ENCODE measurements at places on chromosomes 13 and 19.

DNA sequence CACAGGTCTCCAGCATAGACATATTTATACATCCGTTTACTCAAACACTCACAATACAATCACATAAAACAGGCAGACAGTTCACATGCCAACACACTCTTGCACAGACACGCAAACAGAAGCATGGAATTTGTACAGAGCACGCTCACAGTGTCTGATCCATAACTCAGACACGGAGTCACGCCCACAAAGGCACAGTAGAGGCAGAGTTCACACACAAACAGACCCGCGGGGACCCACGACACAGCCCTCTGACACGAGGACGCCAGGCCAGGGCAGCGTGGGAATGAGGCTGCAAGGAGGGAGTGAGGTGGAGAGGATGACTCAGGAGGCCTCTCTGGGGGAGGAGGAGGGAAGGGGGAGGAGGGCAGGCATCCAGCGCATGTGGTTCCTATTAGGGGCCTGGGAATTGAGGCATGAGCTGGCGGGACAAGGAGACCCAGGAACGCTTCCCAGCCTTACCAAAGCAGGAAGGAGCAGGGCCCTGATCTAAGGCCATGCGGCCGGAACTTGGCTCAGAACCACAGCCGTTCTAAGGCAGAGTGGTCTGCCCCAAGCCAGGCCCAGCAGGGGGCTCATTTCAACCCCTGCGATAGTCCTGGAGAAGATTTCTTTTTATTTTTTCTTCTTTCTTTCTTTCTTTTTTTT lies 9.1 kb upstream of the OLFM2 start:
- H3K36me3 ChIP-seq = no peaks in the 10 kb centered on the region
- H3K4me1 ChIP-seq = peaks cover 4% of the 10 kb centered on the region
- no peaks in the 10 kb centered on the region for H3K27me3 ChIP-seq
- H3K27ac ChIP-seq = peak overlapping the region; percentile 90
- peak; percentile 97 for DNase-seq

DNA sequence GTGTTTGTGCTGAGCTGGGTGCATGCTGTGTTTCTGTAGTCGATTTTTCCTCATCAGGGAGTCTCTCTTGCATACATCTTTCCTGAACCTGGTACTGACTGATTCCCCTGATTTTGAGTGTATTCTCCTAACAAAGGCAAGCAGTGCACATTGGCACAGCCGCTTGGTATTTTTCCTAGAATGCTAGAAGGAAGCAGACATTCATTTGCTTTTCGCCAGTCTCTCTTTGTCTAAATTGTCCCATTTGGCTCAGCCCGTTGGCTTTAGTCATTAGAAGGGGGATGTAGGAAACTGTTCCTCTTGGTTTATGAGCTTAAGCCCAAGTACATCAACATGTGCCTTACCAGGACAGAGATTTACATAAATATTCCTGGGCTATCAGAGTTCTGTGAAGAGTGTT lies 266.1 kb upstream of the TMTC4 start:
- H3K4me3 ChIP-seq = no peak overlapping the region
- H3K27me3 ChIP-seq = no peaks in the 10 kb centered on the region
- H3K36me3 ChIP-seq = no peaks in the 10 kb centered on the region
- DNase-seq = no peak

GRCh38 chr19:3024870-3025548 lies 4.1 kb downstream of the TLE2 start:
- no peaks in the 10 kb centered on the region for H3K4me1 ChIP-seq
- H3K27me3 ChIP-seq = no peaks in the 10 kb centered on the region
- H3K4me3 ChIP-seq = no peak overlapping the region
- no peak for DNase-seq

DNA sequence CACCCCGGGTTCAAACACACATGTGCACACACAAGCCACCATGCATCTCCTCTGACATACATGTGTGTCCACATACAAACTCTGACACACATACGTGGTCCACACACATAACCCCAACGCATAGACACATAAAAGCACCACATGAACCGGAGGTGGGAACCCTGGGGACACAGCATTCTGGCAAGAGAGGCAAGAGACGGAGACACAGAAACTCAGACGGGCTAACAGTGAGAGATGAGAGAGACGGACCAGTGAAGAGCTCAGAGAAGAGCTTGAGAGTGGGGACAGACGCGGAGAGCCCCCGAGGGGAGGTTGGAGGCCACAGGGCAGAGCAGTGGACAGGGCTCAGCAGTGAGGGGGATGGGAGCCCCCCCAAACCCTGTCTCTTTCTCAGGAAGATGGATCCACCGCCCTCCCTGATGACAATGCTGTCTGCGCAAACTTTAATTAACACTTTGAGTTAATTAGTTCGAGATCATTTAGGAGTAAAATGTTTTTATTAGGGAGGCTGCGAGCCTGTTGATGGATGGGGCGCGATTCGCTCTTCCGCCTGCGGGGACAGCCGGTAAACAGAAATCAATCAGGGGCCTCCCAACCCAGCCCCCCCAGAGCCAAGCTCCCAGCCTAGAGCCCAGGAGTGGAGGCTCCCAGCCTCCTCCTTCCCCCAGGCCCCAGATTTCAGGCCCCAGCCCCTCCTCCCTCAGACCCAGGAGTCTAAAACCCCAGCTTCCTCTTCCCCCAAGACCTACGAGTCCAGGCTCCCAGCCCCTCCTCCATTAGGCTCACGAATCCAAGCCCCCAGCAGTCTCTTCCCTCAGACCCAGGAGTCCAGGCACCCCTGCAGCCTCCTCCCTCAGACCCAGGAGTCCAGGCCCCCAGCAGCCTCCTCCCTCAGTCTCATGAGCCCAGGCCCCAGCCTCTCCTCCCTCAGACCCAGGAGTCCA lies 9.5 kb upstream of the ERFL start:
- H3K36me3 ChIP-seq = no peaks in the 10 kb centered on the region
- no peak overlapping the region for H3K27ac ChIP-seq
- no peak overlapping the region for H3K4me3 ChIP-seq

DNA sequence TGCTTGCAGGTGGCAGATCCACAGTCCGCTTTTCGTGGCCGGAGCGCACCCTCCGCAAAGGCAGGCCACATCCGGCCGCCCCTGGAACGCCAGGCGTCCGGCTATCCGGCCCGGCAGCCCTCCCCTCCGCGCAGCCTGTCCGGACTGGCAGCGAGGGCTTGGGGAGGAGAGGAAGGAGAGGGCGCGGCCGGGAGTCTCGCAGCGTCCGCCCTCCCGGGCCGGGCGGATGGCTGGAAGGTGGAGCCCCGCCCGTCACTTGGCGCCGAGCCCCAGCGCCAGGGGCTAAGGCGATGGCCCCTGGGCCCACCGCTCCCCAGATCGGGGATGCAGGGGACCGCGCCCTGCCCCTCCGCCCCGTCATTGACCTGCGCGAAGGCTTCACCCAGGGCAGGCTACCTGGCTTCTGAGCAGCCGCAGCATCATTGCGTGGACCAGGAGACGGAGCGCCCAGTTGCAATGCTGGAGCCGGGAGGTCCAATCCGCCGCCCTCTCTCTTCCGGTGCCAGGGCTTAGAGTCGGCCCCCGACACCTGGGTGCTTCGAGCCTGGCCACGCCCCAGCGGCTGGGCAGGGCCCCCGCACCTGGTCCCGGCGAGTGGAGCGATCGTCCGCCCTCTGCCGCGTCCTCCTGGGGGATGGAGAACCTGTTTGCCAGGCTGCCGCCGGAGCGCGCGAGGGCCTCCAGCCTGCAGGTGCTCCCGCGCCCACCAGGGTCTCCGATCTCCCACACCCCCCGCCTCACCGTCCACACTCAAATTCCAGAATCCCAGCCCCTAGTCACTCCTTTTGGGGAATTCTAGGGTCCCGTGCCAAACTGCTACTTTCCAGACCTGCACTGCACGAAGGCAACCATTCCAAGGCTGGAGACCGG lies at the start of gene FUT1:
Gene FUT1, minus strand, starts transcription at position 146 of the 870 bp plus-strand sequence. CDS start 1,360 bp downstream, outside the sequence.
- no peaks in the 10 kb centered on the region for H3K27me3 ChIP-seq
- DNase-seq = no peak
- H3K27ac ChIP-seq = no peak within 1 kb of the TSS
- H3K36me3 ChIP-seq = no peaks in the 10 kb centered on the region
- no peaks in the 10 kb centered on the region for H3K4me1 ChIP-seq
- peak within 1 kb of the TSS; percentile 14 for H3K4me3 ChIP-seq

DNA sequence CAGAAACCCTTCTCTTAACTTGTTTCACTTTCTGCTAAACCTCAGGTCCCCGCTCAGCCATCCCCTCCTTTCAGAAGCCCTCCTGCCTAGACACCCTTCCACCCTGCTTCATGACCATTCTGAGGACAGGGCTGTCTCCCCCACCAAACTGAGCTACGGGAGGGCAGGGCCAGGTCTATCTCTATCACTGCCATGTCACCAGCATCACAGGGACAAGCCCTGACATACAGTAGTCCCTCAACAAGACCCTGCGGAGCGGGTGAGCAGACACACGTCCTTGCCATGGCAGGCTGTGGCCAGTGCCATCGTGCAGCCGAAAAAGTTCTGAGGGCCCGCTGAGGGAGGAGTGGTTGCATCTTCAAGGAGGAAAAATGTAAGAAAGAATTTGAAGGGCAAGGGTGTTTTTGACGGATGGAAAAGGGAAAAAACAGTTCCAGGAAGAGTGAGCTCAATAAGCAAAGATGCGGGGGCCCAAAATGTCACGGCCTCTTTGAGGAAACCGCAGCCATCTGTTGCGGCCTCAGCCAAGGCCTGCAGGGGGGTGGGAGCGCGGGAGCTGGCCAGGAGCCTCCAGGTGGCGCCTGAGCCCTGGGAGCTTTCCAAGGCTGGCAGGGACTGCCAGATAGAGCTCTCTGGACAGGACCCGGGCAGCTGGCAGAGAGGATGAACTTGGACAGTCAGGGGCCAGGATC lies 8.1 kb downstream of the PTGIR start:
- no peak for DNase-seq
- H3K27me3 ChIP-seq = no peaks in the 10 kb centered on the region
- H3K36me3 ChIP-seq = no peaks in the 10 kb centered on the region
- no peak overlapping the region for H3K4me3 ChIP-seq
- no peak overlapping the region for H3K27ac ChIP-seq

DNA sequence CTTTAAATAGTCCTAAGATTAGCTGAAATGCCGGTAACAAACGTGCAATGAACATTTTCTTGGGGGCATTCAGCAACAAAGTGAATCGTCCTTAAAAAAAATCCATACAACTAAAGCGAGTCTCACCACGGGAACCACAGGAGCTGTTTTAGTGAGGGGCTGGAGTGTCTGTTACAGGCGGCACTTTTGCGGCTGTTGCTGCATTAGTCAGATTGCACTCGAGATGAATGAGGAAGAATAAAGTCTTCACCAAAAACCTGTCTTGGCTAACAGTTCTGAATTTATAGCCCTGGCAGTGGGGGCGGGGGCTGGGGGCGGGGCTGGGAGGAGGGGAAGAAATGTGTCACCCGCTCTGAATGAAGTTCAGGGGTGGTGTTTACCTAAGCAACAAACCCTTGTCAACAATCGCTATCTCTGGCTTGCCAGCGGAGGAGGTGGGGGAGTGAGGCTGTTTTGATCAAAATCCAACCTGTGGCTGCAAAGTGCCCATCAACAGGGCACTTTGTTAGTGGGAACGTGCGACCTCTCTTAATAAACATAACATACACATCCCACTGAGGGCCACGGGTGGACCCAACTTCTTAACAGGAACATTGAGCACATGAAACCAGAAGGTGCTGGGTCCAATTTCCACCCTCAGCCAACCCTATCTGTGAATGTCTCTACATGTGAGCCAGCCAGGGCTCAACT lies 44.5 kb downstream of the RFX2 start:
- no peaks in the 10 kb centered on the region for H3K36me3 ChIP-seq
- no peak overlapping the region for H3K4me3 ChIP-seq
- no peaks in the 10 kb centered on the region for H3K27me3 ChIP-seq
- peaks cover 38% of the 10 kb centered on the region for H3K4me1 ChIP-seq
- H3K27ac ChIP-seq = peak overlapping the region; percentile 87
- peak; percentile 83 for DNase-seq

DNA sequence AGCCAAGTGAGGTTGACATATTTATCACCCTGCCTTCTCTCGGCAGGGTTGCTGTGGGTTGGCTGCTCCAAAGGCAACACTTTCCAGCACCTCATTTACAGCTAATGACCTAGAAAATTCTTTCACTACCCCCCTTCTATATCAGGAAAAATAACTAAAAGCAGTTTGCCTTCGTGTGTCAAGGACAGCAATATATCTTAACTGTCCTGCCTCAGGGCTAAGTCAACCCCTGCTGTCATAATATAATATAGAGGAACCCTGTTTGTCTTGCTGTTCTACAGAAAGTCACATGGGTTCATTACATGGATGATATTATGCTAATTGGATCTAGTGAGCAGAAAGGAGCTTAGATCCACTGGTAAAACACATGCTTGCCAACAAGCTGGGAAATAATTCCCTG lies 28.1 kb upstream of the USP12 start:
- H3K4me3 ChIP-seq = no peak overlapping the region
- H3K4me1 ChIP-seq = no peaks in the 10 kb centered on the region
- H3K36me3 ChIP-seq = no peaks in the 10 kb centered on the region
- no peaks in the 10 kb centered on the region for H3K27me3 ChIP-seq

GRCh38 chr19:33724721-33725060 lies 72.0 kb upstream of the KCTD15 start:
- no peak overlapping the region for H3K27ac ChIP-seq
- no peak overlapping the region for H3K4me3 ChIP-seq
- H3K27me3 ChIP-seq = no peaks in the 10 kb centered on the region
- H3K36me3 ChIP-seq = no peaks in the 10 kb centered on the region
- DNase-seq = no peak

- H3K36me3 ChIP-seq = no peaks in the 10 kb centered on the region
- H3K27me3 ChIP-seq = no peaks in the 10 kb centered on the region
- no peak for DNase-seq
- no peak overlapping the region for H3K27ac ChIP-seq
- H3K4me3 ChIP-seq = no peak overlapping the region
These were observed 1761.8 kb downstream of the SLITRK5 start for GRCh38 chr13:89432997-89433396.

- no peaks in the 10 kb centered on the region for H3K36me3 ChIP-seq
- H3K27ac ChIP-seq = no peak overlapping the region
- no peak for DNase-seq
These were observed 536.5 kb downstream of the PCDH9 start for GRCh38 chr13:66693656-66694055.

DNA sequence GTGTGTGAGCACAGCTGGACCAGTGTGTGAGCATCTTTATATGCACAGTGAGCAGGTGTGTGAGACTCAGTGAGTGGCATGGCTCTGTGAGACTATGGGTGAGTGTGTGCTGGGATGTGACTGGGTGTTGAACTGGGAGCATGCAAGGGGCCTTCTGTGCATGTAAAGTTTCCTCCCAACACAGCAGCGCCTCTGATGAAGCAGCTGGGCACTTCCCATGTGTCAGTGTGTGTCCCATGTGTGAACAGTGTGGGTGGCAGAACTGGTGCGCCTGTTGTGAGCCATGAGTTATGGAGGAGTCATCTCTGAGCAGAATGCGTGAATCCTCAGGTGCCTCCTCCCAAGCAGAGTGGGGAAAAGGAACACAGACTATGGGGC lies 24.1 kb downstream of the LGALS16 start:
- no peak for DNase-seq
- H3K36me3 ChIP-seq = no peaks in the 10 kb centered on the region
- no peaks in the 10 kb centered on the region for H3K27me3 ChIP-seq
- no peaks in the 10 kb centered on the region for H3K4me1 ChIP-seq
- no peak overlapping the region for H3K27ac ChIP-seq

All from uterus (tissue), 4 donors.